Stimulated activated CD4-positive, alpha-beta T cell treated with anti-CD3 and anti-CD28 coated beads, Interleukin-12 subunit alpha, Interleukin-12 subunit beta, amount 100 ng/mL, for 48 hours (primary cell): ENCODE measurements at places on chromosomes 12 and 14.

- DNase-seq = no peak
Measured at GRCh38 chr12:96889273-96889933, 17.7 kb upstream of the NEDD1 start.

GRCh38 chr12:52221912-52222457 lies 11.1 kb upstream of the KRT7 start:
- DNase-seq = peak; percentile 75

GRCh38 chr14:85156319-85156718 lies 373.6 kb upstream of the FLRT2 start:
- DNase-seq = no peak

DNA sequence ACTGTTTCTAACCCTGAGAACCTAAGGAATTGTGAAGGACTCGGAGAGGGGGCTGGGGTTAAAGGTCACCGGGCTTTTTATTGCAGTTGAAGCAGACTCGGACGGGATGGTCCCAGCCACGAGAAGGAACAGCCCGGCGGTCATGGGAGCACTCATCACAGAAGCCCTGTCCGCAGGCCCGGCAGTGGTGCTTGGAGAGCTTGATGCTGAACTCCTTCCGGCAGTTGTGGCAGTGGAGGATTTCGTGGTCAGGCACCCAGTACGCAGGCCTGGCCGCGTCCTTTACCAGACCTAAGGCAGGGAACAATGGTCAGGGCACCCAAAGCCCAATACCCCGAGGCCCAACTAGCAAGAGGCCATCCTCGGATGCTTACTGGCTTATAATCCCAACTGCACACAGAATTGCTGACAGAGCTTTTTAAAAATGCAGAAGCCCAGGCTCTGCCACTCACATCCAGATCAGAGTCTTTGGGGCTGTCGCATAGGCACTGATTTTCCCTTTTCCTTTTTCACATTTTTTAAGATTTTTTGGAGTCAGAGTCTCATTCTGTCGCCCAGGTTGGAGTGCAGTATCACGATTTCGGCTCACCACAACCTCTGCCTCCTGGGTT lies 44.7 kb downstream of the DCAF4 start:
- no peak for DNase-seq

GRCh38 chr14:34387974-34388516 lies 74.0 kb downstream of the SPTSSA start:
- no peak for DNase-seq

DNA sequence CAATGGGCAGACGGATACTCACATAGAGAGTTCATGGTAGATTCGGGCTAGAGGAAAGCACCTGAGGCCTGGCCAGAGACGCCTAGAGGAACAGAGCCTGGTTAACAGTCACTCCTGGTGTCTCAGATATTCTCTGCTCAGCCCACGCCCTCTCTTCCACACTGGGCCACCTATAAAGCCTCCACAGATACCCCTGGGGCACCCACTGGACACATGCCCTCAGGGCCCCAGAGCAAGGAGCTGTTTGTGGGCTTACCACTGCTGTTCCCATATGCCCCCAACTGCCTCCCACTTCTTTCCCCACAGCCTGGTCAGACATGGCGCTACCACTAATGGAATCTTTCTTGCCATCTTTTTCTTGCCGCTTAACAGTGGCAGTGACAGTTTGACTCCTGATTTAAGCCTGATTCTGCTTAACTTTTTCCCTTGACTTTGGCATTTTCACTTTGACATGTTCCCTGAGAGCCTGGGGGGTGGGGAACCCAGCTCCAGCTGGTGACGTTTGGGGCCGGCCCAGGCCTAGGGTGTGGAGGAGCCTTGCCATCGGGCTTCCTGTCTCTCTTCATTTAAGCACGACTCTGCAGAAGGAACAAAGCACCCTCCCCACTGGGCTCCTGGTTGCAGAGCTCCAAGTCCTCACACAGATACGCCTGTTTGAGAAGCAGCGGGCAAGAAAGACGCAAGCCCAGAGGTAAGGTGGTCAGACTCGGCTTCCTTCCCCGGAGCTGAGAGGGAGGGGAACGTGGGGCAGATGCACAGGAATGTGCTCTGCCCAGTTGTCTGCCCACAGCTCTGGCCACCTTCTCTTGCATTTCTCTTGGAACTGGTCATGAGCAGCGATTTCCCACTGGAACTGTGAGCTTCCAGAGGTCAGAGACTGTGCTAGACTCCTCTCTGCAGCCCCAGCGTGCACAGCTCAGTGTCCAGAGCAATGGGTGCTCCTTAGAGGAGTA lies at the start of gene CD4:
Gene CD4 (plus strand): TSS at position 557 of the 953 bp plus-strand sequence. CDS start 10,611 bp downstream, outside the sequence.
- DNase-seq = peak; percentile 85

DNA sequence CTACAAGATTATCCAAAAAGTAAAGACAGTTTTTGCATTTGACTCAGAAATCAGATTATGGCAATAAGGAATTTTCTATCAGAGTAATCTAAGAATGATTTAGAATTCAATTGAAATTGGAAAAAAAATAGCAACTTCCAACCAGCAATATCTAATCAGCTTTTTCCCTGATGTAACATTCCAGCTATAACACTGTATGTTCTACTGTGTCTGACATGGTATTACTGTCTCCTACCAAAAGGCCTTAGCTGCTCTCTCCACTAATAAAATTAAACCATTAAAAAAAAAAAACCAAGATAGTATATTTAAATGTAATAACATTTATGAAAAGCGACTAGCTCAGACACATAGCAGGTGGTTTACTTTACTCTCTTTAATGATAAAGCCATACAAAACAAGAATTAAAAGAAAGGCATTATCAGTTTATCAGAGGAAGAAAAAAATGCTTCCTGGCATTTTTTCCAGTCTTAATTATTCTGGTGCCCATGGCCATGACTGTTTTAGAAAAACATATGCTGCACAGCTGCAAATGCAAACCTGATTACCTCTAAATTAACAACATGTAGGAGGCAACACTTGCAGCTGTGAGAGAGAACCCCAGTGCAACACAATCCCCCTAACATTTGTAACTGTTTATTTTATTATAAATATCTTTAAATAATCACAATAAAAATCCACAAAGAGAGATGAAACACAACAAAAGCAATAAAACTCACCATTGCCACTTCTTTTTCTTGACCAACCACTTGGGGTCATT lies 28.8 kb downstream of the PHLDA1 start:
- DNase-seq = no peak
